ENCODE measurements at places on chromosomes 16 and 17. TPM values are rescaled to one million over a fixed set of nuclear protein-coding genes. Genes with fewer than 3 reads are reported as not detected.

DNA sequence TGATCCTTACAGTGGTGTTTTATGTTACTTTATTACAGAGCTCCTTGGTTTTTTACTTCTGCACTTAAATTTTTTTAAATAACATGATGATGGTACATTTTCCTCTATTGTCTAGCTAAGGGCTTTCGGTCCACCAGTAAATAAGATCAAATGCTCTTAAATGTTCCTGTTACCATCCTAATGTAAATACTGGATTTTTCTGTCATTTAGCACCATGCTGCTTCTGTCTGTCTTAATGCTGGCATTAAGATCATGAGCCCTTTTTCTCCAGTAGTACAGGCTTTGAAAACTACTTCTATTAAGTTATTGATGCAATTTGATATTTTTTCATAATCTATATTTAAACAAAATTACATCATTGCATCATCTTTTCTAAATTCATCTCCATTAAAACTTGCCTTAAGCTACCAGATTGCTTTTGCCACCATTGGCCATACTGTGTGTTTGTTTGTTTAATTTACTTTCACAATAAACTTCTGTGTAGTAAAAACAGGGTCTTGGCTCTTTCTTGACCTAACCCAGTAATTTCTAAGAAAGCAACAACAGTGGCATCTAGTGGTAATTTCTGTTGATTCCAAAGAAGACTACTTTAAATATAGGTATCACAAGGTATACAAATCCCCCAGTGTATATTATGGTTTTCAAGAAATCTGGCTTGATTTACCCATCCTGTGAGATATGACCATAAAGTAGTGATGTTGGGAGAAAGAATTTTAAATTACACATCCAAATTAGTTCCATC is 9.0 kb upstream of the PHAF1 start:
- no peak overlapping the region for H3K4me3 ChIP-seq
- H3K36me3 ChIP-seq = no peaks in the 10 kb centered on the region
- no peak for DNase-seq
- H3K27me3 ChIP-seq = no peaks in the 10 kb centered on the region
- H3K4me1 ChIP-seq = no peaks in the 10 kb centered on the region
- H3K27ac ChIP-seq = no peak overlapping the region

GRCh38 chr16:25009822-25010221 is 5.3 kb downstream of the ARHGAP17 start:
- H3K4me3 ChIP-seq = no peak overlapping the region

DNA sequence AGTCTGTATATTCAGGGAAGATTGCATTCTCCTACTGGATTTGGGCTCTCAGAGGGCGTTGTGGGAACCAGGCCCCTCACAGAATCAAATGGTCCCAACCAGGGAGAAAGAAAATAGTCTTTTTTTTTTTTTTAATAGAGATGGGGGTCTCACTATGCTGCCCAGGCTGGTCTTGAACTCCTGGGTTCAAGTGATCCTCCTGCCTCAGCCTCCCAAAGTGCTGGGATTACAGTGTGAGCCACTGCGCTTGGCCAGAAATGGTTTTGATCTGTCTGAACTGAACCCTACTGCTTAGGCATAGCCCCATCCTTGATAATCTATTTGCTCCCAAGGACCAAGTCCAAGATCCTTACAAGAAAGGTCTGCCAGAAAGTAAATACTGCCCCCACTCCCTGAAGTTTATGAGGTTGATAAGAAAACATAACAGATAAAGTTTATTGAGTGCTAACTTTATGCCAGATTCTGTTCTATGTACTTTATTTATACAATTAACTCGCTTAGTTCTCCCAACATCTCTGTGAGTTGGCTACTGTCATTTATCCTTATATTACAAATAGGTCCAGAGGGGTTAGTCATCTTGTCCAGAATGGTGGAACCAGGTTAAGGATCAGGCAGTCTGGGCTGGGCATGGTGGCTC is 13.5 kb downstream of the G6PC1 start:
- no peaks in the 10 kb centered on the region for H3K4me1 ChIP-seq
- no peak overlapping the region for H3K4me3 ChIP-seq
- DNase-seq = no peak
- H3K36me3 ChIP-seq = no peaks in the 10 kb centered on the region

- no peaks in the 10 kb centered on the region for H3K36me3 ChIP-seq
- no peaks in the 10 kb centered on the region for H3K4me1 ChIP-seq
- H3K27ac ChIP-seq = no peak overlapping the region
- no peak overlapping the region for H3K4me3 ChIP-seq
- DNase-seq = no peak
These were observed 2.7 kb upstream of the AMFR start for GRCh38 chr16:56428091-56428490.

GRCh38 chr17:5706577-5707210 is 122.4 kb upstream of the NLRP1 start:
- H3K36me3 ChIP-seq = no peaks in the 10 kb centered on the region
- peak; percentile 44 for DNase-seq
- no peak overlapping the region for H3K27ac ChIP-seq
- H3K4me1 ChIP-seq = peaks cover 22% of the 10 kb centered on the region
- H3K27me3 ChIP-seq = no peaks in the 10 kb centered on the region
- H3K4me3 ChIP-seq = no peak overlapping the region

DNA sequence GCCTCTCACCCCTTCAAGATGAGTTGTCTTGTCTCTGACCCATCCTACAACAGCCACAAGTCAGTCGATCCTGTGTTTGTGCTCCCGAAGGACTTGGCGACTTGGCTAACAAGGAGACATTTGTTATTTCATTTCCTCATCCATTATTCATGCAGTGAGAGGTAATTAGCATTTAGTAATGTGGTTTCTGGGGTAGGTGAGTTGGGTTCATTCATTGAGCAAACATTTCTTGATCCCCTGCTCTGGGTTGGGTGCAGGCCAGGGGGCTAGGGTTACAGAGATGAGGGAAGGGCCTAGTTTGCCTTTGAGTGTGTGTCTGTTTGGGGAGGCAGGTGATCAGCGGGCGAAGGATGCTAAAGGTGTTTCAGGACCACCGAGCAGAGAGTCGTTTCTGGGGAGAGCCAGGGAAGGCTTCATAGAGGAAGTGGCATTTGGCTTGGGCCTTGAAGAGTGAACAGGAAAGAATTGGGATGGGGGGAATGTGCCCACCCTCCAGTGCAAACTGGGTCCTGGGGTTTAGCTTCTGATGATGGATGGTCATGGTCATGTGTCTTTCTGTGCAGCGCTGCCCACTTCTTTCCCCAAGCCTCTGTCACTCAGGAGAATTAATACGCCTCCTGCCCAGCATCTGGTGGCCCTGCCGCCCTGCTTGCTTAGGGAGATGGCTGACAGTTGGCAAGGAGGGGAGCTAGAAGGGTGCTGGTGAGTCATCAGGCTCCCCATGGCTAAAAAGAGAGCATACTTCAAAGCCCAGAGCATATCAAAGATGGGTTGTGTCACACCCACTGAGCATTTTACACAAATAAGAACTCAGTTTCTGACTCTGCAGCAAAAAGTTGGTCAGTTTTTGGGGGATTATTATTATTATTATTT is 38.5 kb downstream of the MSI2 start:
- no peak for DNase-seq
- no peaks in the 10 kb centered on the region for H3K27me3 ChIP-seq
- peaks cover 46% of the 10 kb centered on the region for H3K4me1 ChIP-seq
- H3K27ac ChIP-seq = peak overlapping the region; percentile 89
- peaks cover 22% of the 10 kb centered on the region for H3K36me3 ChIP-seq

DNA sequence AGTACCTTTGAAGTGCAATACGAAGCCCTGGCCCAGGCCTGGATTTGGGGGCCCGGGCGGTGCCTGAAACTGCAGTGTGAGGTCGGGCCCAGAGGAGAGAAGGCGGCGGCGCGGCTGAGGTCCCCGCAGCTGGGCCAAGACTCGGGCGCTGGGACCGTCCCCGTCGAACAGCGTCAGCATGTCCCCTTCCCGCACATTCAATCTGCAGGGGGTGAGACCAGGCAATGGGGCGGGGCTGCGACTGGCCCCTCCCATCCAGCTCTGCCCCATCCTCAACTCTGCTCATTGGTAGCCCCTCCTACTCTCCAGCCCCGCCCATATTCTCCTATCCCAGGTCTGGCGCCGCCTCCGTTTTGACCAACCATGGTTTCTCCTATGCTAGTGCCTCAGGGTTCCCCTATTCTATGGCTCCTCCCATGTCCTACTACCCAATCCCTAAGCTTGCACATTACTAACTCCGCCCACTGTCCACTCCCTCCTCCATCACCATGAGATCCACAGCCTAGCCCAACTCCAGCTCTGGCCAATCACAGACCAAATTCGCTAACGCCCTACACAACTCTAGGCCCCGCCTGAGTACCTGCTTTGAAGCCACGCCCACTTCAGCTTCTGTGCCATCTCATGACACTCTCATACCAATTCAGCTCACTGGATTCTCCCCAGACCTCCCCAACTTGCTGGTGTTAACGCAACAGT is 14.4 kb upstream of the CDIPT start:
- H3K27me3 ChIP-seq = peaks cover 23% of the 10 kb centered on the region
- peaks cover 14% of the 10 kb centered on the region for H3K4me1 ChIP-seq

GRCh38 chr16:74591876-74592650 is 14.9 kb downstream of the GLG1 start:
- DNase-seq = no peak
- no peak overlapping the region for H3K4me3 ChIP-seq
- H3K36me3 ChIP-seq = no peaks in the 10 kb centered on the region

DNA sequence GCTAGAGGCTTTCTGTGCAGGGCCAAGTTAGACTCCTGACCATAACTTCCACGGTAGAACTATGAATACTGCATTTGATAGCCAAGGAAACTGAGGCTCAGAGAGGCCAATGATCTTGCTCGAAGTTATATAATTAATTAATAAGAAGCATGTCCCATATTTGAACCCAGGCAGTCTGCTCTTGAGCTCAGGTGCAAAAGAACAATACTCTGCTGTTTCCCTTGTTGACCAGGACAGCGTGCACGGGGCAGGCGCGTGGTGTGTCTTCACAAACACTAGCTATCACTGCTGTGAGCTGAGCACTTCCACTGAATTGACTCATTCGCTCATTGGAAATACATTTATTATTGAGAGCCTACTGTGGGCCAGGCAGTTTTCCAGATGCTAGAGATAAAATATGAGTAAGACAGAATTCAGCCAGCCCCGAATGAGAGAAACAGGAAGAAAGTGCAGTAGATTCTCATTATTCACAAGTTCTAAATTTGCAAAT is 1.6 kb downstream of the CHD9 start:
- peaks cover 24% of the 10 kb centered on the region for H3K4me1 ChIP-seq
- H3K27ac ChIP-seq = peak overlapping the region; percentile 92
- no peak for DNase-seq
- H3K36me3 ChIP-seq = no peaks in the 10 kb centered on the region
- H3K4me3 ChIP-seq = peak overlapping the region; percentile 86
- no peaks in the 10 kb centered on the region for H3K27me3 ChIP-seq

DNA sequence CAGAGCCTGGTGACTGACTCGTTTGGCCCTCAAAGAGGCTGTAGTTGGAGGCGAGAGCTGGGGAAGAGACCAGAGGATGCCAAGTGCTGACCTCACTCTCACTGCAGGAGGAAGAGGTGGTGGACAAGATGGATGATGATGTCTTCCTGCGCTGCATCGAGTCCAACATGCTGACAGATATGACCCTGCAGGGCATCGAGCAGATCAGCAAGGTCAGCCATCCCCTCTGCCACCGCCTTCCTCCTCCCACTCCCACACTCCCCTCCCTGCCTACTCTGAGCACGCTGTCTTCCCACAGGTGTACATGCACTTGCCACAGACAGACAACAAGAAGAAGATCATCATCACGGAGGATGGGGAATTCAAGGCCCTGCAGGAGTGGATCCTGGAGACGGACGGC is 26.9 kb downstream of the POLR2A start:
- H3K4me1 ChIP-seq = no peaks in the 10 kb centered on the region
- H3K4me3 ChIP-seq = no peak overlapping the region
- H3K27me3 ChIP-seq = no peaks in the 10 kb centered on the region
- H3K27ac ChIP-seq = no peak overlapping the region

- no peak overlapping the region for H3K4me3 ChIP-seq
- no peaks in the 10 kb centered on the region for H3K36me3 ChIP-seq
- peaks cover 3% of the 10 kb centered on the region for H3K4me1 ChIP-seq
- no peaks in the 10 kb centered on the region for H3K27me3 ChIP-seq
These were observed 20.1 kb upstream of the MLYCD start for GRCh38 chr16:83878838-83879237.

GRCh38 chr17:32623196-32623595 is 136.4 kb downstream of the CDK5R1 start:
- no peaks in the 10 kb centered on the region for H3K27me3 ChIP-seq
- no peak overlapping the region for H3K27ac ChIP-seq
- H3K4me3 ChIP-seq = no peak overlapping the region
- peaks cover 10% of the 10 kb centered on the region for H3K4me1 ChIP-seq
- H3K36me3 ChIP-seq = no peaks in the 10 kb centered on the region

DNA sequence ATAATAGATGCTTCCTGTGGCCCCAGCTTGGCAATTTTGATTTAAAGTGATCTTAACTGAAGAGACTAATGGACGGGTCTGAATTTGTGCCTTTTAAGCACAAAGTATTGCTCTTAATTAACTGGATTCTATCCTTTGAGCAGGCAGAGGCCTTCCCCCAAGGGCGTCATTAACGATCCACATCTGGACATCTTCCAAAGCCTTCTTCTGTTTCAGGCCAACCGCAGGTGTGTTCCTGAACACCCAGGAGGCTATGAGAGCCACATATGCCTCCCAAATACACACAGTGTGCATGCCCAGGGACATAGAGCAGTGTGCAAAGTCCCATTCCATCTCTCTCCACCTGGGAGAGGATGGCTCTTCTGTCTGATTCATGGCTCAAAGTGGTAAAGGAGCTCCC is 42.3 kb downstream of the MAPT start:
- H3K4me1 ChIP-seq = peaks cover 20% of the 10 kb centered on the region
- H3K4me3 ChIP-seq = no peak overlapping the region
- no peaks in the 10 kb centered on the region for H3K27me3 ChIP-seq
- H3K27ac ChIP-seq = no peak overlapping the region
- H3K36me3 ChIP-seq = peaks cover 6% of the 10 kb centered on the region

- H3K36me3 ChIP-seq = no peaks in the 10 kb centered on the region
- peak overlapping the region; percentile 33 for H3K4me3 ChIP-seq
- peaks cover 87% of the 10 kb centered on the region for H3K27me3 ChIP-seq
- H3K27ac ChIP-seq = no peak overlapping the region
- peaks cover 44% of the 10 kb centered on the region for H3K4me1 ChIP-seq
These were observed 1.7 kb upstream of the DLX3 start for GRCh38 chr17:49996495-49997300.

- peaks cover 17% of the 10 kb centered on the region for H3K4me1 ChIP-seq
- DNase-seq = no peak
- no peaks in the 10 kb centered on the region for H3K27me3 ChIP-seq
These were observed 4.4 kb downstream of the TRAP1 start for GRCh38 chr16:3712861-3713372.

Gene ADAMTS18
- 6.7 TPM for total RNA-seq

Gene KRT33B
- not detected for total RNA-seq

Gene ZNF48
- total RNA-seq = 9.5 TPM

Gene MMP15
- 29.6 TPM for total RNA-seq

Gene C17orf50
- not detected for total RNA-seq

Gene NTN3
- 1.6 TPM for total RNA-seq

Gene RRN3
- 43.4 TPM for total RNA-seq

Gene PRSS33
- 0.17 TPM for total RNA-seq

Gene TRAPPC2L
- total RNA-seq = 73.4 TPM

Gene RRAD
- total RNA-seq = 1.8 TPM

Gene ARHGAP44
- 7.4 TPM for total RNA-seq

Gene FOXC2
- total RNA-seq = 17.5 TPM

All from spinal cord (tissue), 10 donors.